ENCODE measurements at places on chromosomes 7 and 10. TPM values are rescaled to one million over a fixed set of nuclear protein-coding genes. Genes with fewer than 3 reads are reported as not detected.

Gene AGBL3
- total RNA-seq = 0.92 TPM

Gene TDRD1
- total RNA-seq = not detected

Gene FAM170B
- total RNA-seq = not detected

Gene ZNF804B
- total RNA-seq = not detected

Gene BTBD16
- 0.46 TPM for total RNA-seq

Gene PDK4
- 25.7 TPM for total RNA-seq

Gene PON3
- 37.0 TPM for total RNA-seq

Gene GRK5
- total RNA-seq = 11.3 TPM

Gene R3HCC1L
- 13.6 TPM for total RNA-seq

Gene FXYD4
- not detected for total RNA-seq

Gene ERV3-1
- 3.8 TPM for total RNA-seq

Gene MRLN
- total RNA-seq = not detected

Gene MMD2
- not detected for total RNA-seq

Gene MSS51
- total RNA-seq = 0.48 TPM

Gene RPP38
- 36.3 TPM for total RNA-seq

Gene PDE1C
- 2.5 TPM for total RNA-seq

Gene TSPAN33
- total RNA-seq = 6.4 TPM

Gene PRTFDC1
- 17.7 TPM for total RNA-seq

Gene HOXA10
- total RNA-seq = 6.3 TPM

Gene CCDC136
- 2.2 TPM for total RNA-seq

Gene UTF1
- total RNA-seq = not detected

Gene PDE6C
- total RNA-seq = not detected

Gene ANKRD22
- total RNA-seq = 0.31 TPM

Gene CDC14C
- not detected for total RNA-seq

Gene LRRC61
- total RNA-seq = 0.07 TPM

Gene PRKG1
- 0.01 TPM for total RNA-seq

Gene TUBAL3
- total RNA-seq = 0.21 TPM

Gene ADARB2
- not detected for total RNA-seq

Gene SSC4D
- total RNA-seq = 1.4 TPM

Gene CXCL12
- 0.06 TPM for total RNA-seq

Gene ZNF485
- total RNA-seq = 1.6 TPM

Gene A1CF
- 0.05 TPM for total RNA-seq

Gene ADCYAP1R1
- total RNA-seq = not detected

Gene LIPJ
- total RNA-seq = not detected

Gene LEP
- total RNA-seq = not detected

Gene NPY
- total RNA-seq = not detected

Gene MKI67
- total RNA-seq = 57.6 TPM

Gene CYP2C8
- total RNA-seq = not detected

Gene ANXA7
- 130 TPM for total RNA-seq

Gene AMZ1
- total RNA-seq = not detected

Gene CC2D2B
- total RNA-seq = not detected

Gene BBS9
- 3.0 TPM for total RNA-seq

Gene SFRP5
- 2.7 TPM for total RNA-seq

Gene GLI3
- total RNA-seq = 0.20 TPM

Gene INMT
- total RNA-seq = not detected

Gene ERLIN1
- total RNA-seq = 53.2 TPM

Gene INHBA
- 0.55 TPM for total RNA-seq

Gene DNAJC30
- total RNA-seq = 7.5 TPM

All from A549 treated with Hydrocortisone at 1 μM for 4 hours (cell line).